Cerebellar nuclear complex (tissue), 1 donor: ENCODE measurements at places on chromosomes 12 and 14.

- DNase-seq = no peak
These were observed 41.0 kb upstream of the AMIGO2 start for GRCh38 chr12:47120736-47121135.

DNA sequence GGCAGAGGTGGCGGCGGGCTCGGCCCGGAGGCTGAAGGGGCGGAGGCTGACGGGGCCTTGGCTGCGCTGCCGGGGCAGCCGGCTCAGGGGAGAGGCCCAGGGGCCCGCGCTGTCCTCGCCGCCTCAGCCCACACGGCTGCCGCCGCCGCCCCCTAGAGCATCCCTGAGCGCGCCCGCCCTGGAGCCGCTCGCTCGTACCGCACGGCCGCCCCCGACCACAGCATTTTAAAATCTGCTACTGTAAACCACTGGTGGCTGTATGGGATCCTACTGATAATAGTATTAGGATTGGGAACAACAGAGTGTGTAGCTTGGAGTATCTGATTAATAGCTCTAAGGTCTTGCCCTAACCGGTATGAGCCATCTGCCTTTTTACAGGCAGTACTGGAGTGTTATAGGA lies 22.2 kb upstream of the EDDM3A start:
- no peak for DNase-seq

GRCh38 chr14:53304726-53305381 lies 151.7 kb upstream of the DDHD1 start:
- no peak for DNase-seq

DNA sequence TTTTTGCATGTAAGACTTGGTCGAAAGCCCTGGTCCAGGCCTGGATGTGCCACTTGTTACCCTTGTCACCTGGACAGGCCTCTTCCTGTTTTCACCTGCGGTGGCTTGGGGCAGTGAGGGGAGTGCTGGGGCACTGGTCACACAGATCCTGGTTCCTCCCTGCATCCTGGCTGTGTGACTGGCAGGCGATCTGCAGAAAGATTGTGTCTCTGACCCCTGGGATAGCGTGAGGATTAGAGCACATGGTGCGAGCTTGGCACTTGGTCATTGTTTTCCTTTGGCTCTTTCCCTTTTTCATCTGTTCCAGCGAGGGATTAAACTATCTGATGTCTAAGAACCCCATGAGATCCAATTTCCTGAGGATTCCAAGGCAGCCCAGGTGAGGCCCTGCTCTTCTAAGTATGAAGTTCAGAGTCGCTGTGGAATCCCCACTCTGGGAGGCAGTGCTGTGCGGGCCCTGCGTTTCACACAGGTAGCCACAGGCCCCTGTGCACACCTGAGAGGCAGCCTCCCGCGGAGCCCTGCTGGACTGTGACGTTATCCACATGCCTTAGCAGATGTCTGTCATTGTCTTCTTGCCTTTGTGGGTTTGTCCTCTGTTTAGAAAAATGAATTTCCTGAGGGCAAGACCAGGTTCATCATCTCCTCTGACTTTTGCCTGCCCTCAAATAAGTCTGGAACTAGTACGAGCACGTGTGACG lies 288.4 kb downstream of the CACNA1C start:
- DNase-seq = no peak

GRCh38 chr14:58367296-58367695 lies 28.4 kb upstream of the TOMM20L start:
- no peak for DNase-seq

GRCh38 chr12:28172434-28173030 lies 17.7 kb upstream of the CCDC91 start:
- DNase-seq = no peak

GRCh38 chr14:78143489-78144145 lies 26.6 kb upstream of the NRXN3 start:
- DNase-seq = no peak
